Placental pericyte (primary cell): ENCODE measurements at places on chromosomes 7 and 10. TPM values are rescaled to one million over a fixed set of nuclear protein-coding genes. Genes with fewer than 3 reads are reported as not detected.

Gene ENTPD1
- total RNA-seq, result 1.1 TPM in 1 of 2 replicates, not detected in the other

Gene C10orf62
- not detected in 2 replicates for total RNA-seq

Gene FAM241B
- total RNA-seq, result not detected in 2 replicates

Gene RELN
- 0.14 TPM in 1 of 2 replicates, not detected in the other for total RNA-seq

Gene PTPRZ1
- 0.29 TPM in 1 of 2 replicates, not detected in the other for total RNA-seq

Gene ZCCHC24
- total RNA-seq, result 25.2 and 40.7 TPM in 2 replicates

Gene NT5C3A
- total RNA-seq, result 18.4 and 20.8 TPM in 2 replicates

Gene EVX1
- not detected in 2 replicates for total RNA-seq

Gene HMX2
- not detected in 2 replicates for total RNA-seq

Gene HIF1AN
- total RNA-seq, result 10.7 and 13.2 TPM in 2 replicates

Gene WEE2
- not detected in 2 replicates for total RNA-seq

Gene SSMEM1
- total RNA-seq, result 0.22 TPM in 1 of 2 replicates, not detected in the other

Gene SPDYE11
- not detected in 2 replicates for total RNA-seq

Gene AKR1E2
- 10.1 and 15.3 TPM in 2 replicates for total RNA-seq

Gene HECW1
- total RNA-seq, result 3.7 and 5.9 TPM in 2 replicates

Gene PLA2G12B
- total RNA-seq, result not detected in 2 replicates

Gene STAM
- 30.2 and 46.8 TPM in 2 replicates for total RNA-seq

Gene C10orf95
- not detected in 2 replicates for total RNA-seq

Gene NME8
- not detected in 2 replicates for total RNA-seq

Gene PIP
- not detected in 2 replicates for total RNA-seq

Gene INHBA
- 69.8 and 186 TPM in 2 replicates for total RNA-seq

Gene ZRANB1
- 24.3 and 26.3 TPM in 2 replicates for total RNA-seq

Gene ODAD2
- 0.22 and 1.0 TPM in 2 replicates for total RNA-seq

Gene EPO
- not detected in 2 replicates for total RNA-seq

Gene BHLHA15
- 1.7 and 16.2 TPM in 2 replicates for total RNA-seq

Gene RASA4B
- 0.44 and 1.4 TPM in 2 replicates for total RNA-seq

Gene ZNF777
- total RNA-seq, result 12.6 and 13.1 TPM in 2 replicates

Gene PARP12
- 29.1 and 35.4 TPM in 2 replicates for total RNA-seq

Gene CYP26C1
- 0.14 TPM in 1 of 2 replicates, not detected in the other for total RNA-seq

Gene CPXM2
- 0.22 and 0.72 TPM in 2 replicates for total RNA-seq

Gene OR2A5
- not detected in 2 replicates for total RNA-seq

Gene VSIR
- total RNA-seq, result 14.7 and 21.7 TPM in 2 replicates

Gene ACTL6B
- not detected in 2 replicates for total RNA-seq

Gene AKR1C8
- total RNA-seq, result not detected in 2 replicates
